ENCODE measurements at places on chromosomes 12 and 14. TPM values are rescaled to one million over a fixed set of nuclear protein-coding genes. Genes with fewer than 3 reads are reported as not detected.

The TMTC1 gene
- 4.0 TPM for total RNA-seq

The PTPRR gene
- 0.98 TPM for total RNA-seq

The ENDOU gene
- total RNA-seq = 0.31 TPM

The TOMM20L gene
- not detected for total RNA-seq

The AMHR2 gene
- not detected for total RNA-seq

The NELL2 gene
- total RNA-seq = 15.9 TPM

DNA sequence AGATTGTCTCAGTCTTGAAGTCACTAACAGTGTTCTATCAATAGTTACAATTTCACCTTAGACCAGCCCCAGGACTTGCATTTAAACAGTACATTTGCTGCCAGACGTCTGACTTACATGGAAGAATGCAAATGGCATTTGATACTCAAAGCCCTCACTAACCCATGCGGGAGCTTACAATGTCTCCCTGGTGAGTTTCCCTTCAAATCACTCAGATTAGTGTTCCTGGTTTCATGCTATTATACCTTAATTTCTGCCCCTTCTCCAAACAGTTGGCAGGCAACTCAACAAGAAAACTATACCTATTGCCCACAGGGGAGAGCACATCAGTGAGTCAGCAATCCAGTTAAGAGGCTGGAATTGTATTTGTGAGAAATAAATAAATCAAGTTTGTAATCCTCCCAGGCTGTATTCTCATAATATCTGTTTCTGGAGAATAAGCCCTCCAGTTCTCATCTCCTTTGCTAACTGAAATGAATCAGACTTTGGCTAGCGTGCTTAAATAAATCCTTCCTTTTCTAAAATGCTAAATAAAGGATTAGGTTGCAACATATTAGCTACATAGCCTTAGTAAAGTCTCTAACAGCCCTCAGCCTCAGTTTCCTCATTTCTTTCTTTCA, 23.7 kb downstream of the GSTZ1 start:
- no peak for DNase-seq

- DNase-seq = peak; percentile 55
These were observed 112.4 kb upstream of the MAX start for GRCh38 chr14:65214741-65215140.

DNA sequence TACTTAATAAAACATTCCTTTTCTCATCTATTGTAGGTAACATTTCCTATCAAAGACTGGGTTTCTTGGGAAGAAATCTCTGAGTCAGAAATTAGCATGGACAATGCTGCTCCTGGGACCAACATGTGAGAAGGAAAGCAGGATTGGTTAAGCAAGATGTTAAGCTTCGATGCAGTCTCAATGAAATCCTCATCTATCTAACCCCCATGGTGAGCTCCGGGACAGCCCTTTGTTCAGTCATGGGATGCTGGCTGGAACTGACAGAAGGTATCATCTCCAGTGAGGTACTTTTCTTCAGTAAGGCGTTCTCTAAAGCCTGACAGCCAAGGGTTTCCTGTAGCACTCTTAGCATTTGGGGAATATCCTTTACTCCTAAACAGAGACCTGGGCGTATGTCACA, 82.8 kb upstream of the SINHCAF start:
- no peak for DNase-seq

DNA sequence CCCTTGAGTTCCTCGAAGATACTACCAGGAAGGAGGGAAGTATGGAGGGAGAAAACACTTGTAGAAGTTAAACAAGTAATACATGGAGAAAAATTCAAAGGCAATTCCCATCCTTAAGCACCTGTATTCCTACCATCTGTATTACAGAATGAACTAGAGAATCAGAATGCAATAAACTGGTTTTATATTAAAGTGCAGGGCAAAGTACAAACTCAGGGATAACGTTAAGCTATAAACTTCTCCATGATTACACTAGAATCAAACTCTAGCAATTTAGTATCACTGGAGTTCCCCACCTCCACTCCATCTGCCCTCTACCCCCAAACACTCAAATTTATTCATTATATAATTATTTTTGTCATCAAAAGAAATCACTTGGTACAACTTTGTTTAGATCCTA, 13.1 kb downstream of the PAWR start:
- no peak for DNase-seq

DNA sequence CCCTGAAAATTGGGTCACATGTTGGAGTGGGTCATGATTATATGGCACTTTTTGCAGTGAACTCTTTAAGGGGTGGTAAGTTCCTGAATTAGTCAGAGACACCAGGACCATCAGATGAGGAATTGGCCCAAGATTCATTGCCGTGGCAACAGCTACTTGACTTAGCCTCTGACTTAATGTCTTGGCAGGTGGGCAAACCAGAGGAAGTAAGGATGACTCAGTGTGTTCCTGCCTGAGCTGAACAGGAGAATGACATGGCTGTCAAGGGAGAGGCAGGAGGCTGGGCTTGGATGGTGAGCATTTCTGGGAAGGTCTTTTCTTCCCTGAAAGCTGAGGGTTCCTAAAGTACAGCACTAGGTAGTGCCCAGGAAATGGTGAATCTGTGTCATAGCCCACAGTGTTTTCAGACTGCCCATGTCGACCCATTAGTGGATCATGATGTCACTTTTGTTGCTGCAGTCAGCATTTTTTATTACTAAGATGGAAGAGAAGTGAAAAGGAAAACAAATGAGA, 170.1 kb upstream of the PWP1 start:
- DNase-seq = no peak

- no peak for DNase-seq
These were observed 22.3 kb downstream of the GALNT6 start for GRCh38 chr12:51368640-51369517.

GRCh38 chr14:99395909-99396530, 84.6 kb downstream of the SETD3 start:
- peak; percentile 77 for DNase-seq

- no peak for DNase-seq
These were observed 14.9 kb downstream of the SLC35E3 start for GRCh38 chr12:68760806-68761441.

DNA sequence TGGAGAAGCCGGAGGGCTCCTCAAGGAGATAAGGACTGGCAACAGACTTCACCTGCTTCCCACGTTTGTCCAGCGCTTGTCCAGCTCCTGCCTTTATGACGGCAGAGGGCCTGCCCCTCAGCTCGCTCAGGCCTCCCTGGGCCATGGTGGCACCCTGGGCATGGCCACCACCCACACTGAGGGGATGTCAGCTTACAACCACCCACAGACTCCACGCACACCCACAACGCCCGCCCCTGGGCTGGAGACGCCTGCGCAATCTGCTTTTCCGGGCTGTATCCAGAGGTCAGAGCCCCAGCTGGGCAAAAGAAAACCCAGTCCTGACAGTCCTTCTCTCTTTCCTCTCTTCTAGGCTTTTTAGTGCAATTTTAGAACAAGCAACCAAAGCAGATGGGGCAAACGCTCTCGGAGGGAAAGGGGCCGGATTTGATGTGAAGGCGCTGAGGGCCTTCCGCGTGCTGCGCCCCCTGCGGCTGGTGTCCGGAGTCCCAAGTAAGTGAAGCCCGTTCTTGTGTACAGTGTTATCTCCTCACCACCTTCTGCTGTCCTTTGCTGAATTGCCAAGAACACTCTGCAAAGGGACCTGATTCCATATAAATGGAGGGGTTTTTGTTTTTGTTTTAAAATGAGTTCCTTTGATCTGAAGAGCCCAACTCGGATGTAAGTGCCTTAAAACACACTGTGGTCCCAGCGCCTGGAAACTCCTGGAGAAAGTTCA, 337.4 kb upstream of the FKBP4 start:
- peak; percentile 78 for DNase-seq

GRCh38 chr12:117820216-117820907, 148.4 kb downstream of the KSR2 start:
- no peak for DNase-seq
